ENCODE measurements at places on chromosomes 6 and 20. TPM values are rescaled to one million over a fixed set of nuclear protein-coding genes. Genes with fewer than 3 reads are reported as not detected.

GRCh38 chr20:46586724-46587123 lies 36.3 kb upstream of the OCSTAMP start:
- no peak for DNase-seq
- no peak overlapping the region for H3K4me3 ChIP-seq
- no peak overlapping the region for H3K27ac ChIP-seq
- peaks cover 8% of the 10 kb centered on the region for H3K36me3 ChIP-seq
- H3K4me1 ChIP-seq: no peaks in the 10 kb centered on the region

GRCh38 chr6:41373919-41374617 lies 38.7 kb downstream of the NCR2 start:
- H3K4me3 ChIP-seq: no peak overlapping the region
- H3K27ac ChIP-seq: no peak overlapping the region
- no peak for DNase-seq
- no peaks in the 10 kb centered on the region for H3K36me3 ChIP-seq
- no peaks in the 10 kb centered on the region for H3K4me1 ChIP-seq

GRCh38 chr6:130282234-130282995 lies 59.7 kb upstream of the SAMD3 start:
- no peaks in the 10 kb centered on the region for H3K27me3 ChIP-seq
- H3K27ac ChIP-seq: no peak overlapping the region
- H3K4me3 ChIP-seq: no peak overlapping the region
- no peaks in the 10 kb centered on the region for H3K36me3 ChIP-seq

DNA sequence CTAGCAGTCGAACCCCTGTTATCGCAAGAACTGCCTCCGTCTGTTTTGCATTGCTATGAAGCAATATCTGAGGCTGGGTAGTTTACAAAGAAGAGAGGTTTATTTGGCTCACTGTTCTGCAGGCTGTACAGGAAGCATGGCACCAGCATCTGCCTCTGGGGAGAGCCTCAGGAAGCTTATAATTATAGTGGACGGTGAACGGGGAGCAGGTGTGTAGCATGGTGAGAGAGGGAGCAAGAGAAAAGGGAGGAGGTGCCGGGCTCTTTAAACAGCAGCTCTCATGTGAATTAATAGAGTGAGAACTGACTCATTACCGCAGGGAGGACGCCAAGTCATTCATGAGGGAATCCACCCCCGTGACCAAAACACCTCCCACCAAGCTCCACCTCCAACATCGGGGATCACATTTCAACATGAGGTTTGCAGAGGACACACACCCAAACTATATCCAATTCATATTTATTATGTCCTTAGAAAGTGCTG lies 172.6 kb upstream of the KCNG1 start:
- no peak overlapping the region for H3K4me3 ChIP-seq
- H3K36me3 ChIP-seq: no peaks in the 10 kb centered on the region
- no peak overlapping the region for H3K27ac ChIP-seq
- no peaks in the 10 kb centered on the region for H3K4me1 ChIP-seq

- H3K4me1 ChIP-seq: no peaks in the 10 kb centered on the region
- no peaks in the 10 kb centered on the region for H3K27me3 ChIP-seq
- DNase-seq: no peak
- no peaks in the 10 kb centered on the region for H3K36me3 ChIP-seq
- no peak overlapping the region for H3K4me3 ChIP-seq
Observed at GRCh38 chr6:3876866-3877265, 27.7 kb downstream of the FAM50B start.

GRCh38 chr6:148414836-148415235 lies 72.2 kb downstream of the SASH1 start:
- DNase-seq: no peak
- H3K36me3 ChIP-seq: no peaks in the 10 kb centered on the region
- H3K4me1 ChIP-seq: no peaks in the 10 kb centered on the region
- no peak overlapping the region for H3K4me3 ChIP-seq

DNA sequence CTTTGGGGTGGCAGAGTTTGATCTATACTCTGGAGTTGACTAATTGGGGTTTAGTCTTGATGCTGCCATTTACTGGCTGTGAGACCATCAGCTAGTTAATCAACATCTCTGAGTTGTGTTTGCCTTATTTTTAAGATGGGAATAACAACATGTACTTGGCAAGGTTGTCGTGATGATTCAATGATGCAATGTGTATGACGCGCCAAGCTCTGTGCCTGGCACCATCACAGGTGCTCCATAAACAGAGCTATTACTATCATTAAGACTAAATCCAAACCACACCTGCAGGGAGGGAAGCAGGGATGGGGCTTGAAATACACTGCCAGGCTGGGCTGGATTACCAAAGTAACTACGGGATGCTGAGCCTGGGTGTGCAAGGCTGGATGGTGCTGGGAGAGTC lies 60.1 kb upstream of the E2F3 start:
- H3K4me1 ChIP-seq: no peaks in the 10 kb centered on the region
- no peaks in the 10 kb centered on the region for H3K36me3 ChIP-seq
- no peaks in the 10 kb centered on the region for H3K27me3 ChIP-seq
- DNase-seq: no peak
- no peak overlapping the region for H3K4me3 ChIP-seq

SNRPB gene
- total RNA-seq: 118 TPM

FAM209A gene
- total RNA-seq: 0.38 TPM

KLC4 gene
- 33.7 TPM for total RNA-seq

GPLD1 gene
- total RNA-seq: 0.94 TPM

SGK1 gene
- 324 TPM for total RNA-seq

TOX2 gene
- total RNA-seq: 5.9 TPM
